Thyroid gland (tissue), 4 donors: ENCODE measurements at places on chromosomes 4 and X. TPM values are rescaled to one million over a fixed set of nuclear protein-coding genes. Genes with fewer than 3 reads are reported as not detected.
A peak's percentile ranks its signal among the peaks of the same experiment; 100 is the strongest.

- H3K27me3 ChIP-seq: no peaks in the 10 kb centered on the region
- no peak overlapping the region for H3K27ac ChIP-seq
- no peak overlapping the region for H3K4me3 ChIP-seq
- no peak for DNase-seq
Observed at GRCh38 chrX:38371641-38372040, 19.2 kb downstream of the OTC start.

GRCh38 chr4:112771-113170 is 11.5 kb upstream of the ZNF718 start:
- peaks cover 4% of the 10 kb centered on the region for H3K4me1 ChIP-seq
- H3K27me3 ChIP-seq: peaks cover 3% of the 10 kb centered on the region
- DNase-seq: no peak

The SSX4B gene
- not detected for total RNA-seq

The SHROOM2 gene
- 6.9 TPM for total RNA-seq

The NR3C2 gene
- 69.9 TPM for total RNA-seq

- no peak overlapping the region for H3K27ac ChIP-seq
- no peak for DNase-seq
- no peaks in the 10 kb centered on the region for H3K27me3 ChIP-seq
- no peak overlapping the region for H3K4me3 ChIP-seq
- no peaks in the 10 kb centered on the region for H3K4me1 ChIP-seq
Observed at GRCh38 chr4:3407171-3407771, 34.5 kb upstream of the HGFAC start.

The POLN gene
- total RNA-seq: 1.5 TPM

GRCh38 chr4:126242679-126243390 is 928.1 kb downstream of the FAT4 start:
- peak; percentile 5 for DNase-seq
- no peaks in the 10 kb centered on the region for H3K4me1 ChIP-seq
- no peak overlapping the region for H3K4me3 ChIP-seq

The SYTL5 gene
- 0.11 TPM for total RNA-seq

The FBXW7 gene
- 105 TPM for total RNA-seq

DNA sequence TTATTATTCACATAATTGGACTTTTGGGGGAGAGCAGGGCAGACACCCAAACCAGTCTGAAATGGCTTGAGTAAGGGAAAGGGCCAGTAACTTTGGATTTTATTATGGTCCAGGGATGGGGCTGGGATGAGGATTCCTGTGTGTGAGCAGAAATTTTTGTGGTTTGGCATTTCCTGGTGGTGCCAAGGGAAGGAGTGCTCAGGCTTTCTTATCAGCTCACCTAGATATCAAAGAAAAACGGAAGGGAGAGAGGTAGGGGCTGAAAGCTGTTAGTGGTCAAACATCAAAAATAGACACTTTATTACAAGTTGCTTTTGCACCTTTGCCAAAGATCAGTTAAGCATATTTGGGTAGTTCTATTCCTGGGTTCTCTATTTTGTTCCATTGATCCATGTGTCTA is 128.5 kb upstream of the DIPK2B start:
- H3K4me1 ChIP-seq: no peaks in the 10 kb centered on the region
- no peak overlapping the region for H3K27ac ChIP-seq
- no peak overlapping the region for H3K4me3 ChIP-seq
- H3K27me3 ChIP-seq: no peaks in the 10 kb centered on the region
- DNase-seq: no peak
- H3K36me3 ChIP-seq: no peaks in the 10 kb centered on the region

- H3K4me1 ChIP-seq: peaks cover 4% of the 10 kb centered on the region
- H3K27ac ChIP-seq: no peak overlapping the region
- no peak overlapping the region for H3K4me3 ChIP-seq
- H3K36me3 ChIP-seq: no peaks in the 10 kb centered on the region
Observed at GRCh38 chr4:98566361-98567008, 91.9 kb downstream of the TSPAN5 start.

The H2AZ1 gene
- 141 TPM for total RNA-seq

The HPSE gene
- total RNA-seq: 1.6 TPM

DNA sequence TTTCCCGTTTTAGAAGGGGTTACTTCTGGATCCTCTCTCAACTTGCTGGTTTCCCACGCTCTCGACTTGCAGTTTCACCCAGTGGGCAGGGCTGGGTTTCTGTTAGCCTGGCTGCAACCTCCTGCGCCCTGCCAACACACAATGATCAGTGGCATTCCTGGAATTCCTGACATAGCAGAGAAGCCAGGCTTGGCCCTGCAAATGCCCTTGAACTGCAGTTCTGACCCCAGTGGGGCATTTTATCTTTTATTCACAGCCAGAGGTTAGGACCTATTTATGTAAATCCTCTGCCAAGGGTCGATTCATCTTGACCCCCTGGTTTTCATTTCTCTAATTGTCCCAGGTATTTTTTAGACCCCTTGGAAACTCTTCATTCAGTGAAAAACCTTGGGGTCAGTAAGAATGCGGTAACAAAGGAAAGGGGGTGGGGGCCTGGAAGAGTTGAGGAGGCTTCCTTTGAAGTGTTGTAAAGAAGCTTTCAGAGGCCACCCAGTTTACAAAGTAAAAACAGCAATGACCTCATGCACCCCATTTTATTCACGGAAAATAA is 217.6 kb downstream of the ZNF674 start:
- no peaks in the 10 kb centered on the region for H3K27me3 ChIP-seq
- H3K36me3 ChIP-seq: no peaks in the 10 kb centered on the region
- H3K4me1 ChIP-seq: peaks cover 27% of the 10 kb centered on the region
- H3K27ac ChIP-seq: peak overlapping the region; percentile 79
- peak; percentile 85 for DNase-seq
- H3K4me3 ChIP-seq: no peak overlapping the region

The ASMT gene
- not detected for total RNA-seq

- H3K4me1 ChIP-seq: no peaks in the 10 kb centered on the region
- no peak for DNase-seq
- H3K36me3 ChIP-seq: no peaks in the 10 kb centered on the region
- no peak overlapping the region for H3K27ac ChIP-seq
Observed at GRCh38 chr4:150368667-150369066, 213.3 kb upstream of the MAB21L2 start.

GRCh38 chrX:49030283-49030682 is 12.9 kb downstream of the TFE3 start:
- H3K36me3 ChIP-seq: peaks cover 27% of the 10 kb centered on the region
- H3K4me3 ChIP-seq: no peak overlapping the region
- H3K27me3 ChIP-seq: no peaks in the 10 kb centered on the region

DNA sequence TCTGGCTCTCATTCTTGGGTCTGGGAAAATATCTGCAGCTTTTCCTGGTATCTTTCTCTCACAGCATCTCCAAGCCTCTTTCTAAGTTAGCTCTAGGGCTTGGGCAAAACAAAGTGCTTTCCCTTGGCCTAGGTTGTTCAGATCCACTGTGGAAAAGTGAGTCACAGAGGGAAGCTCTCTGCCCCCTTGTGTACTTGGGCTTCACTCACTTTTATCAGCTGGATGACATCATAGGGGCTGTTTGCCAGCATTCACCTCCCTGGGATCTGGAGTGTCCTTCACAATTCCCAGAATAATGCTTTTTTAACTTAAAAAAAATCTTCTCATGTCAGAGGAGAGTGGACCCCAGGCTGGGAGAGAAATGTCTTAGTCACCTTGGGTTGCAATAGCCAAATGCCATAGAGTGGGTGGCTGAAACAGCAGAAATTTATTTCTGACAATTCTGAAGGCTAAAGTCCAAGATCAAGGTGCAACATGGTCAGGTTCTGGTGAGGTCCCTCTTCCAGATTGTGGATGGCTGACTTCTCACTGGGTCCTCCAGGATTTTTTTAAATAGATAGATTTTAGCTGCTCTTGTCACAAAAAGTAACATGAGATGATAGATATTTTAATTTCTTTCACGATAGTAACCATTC is 247.8 kb downstream of the SH2D1A start:
- DNase-seq: no peak
- H3K27ac ChIP-seq: no peak overlapping the region
- H3K4me1 ChIP-seq: no peaks in the 10 kb centered on the region

- H3K36me3 ChIP-seq: no peaks in the 10 kb centered on the region
- H3K27me3 ChIP-seq: peaks cover 3% of the 10 kb centered on the region
- no peak for DNase-seq
- H3K27ac ChIP-seq: peak overlapping the region; percentile 83
Observed at GRCh38 chrX:131792356-131792749, 230.7 kb upstream of the STK26 start.

- peak; percentile 53 for DNase-seq
- no peak overlapping the region for H3K27ac ChIP-seq
- no peak overlapping the region for H3K4me3 ChIP-seq
- no peaks in the 10 kb centered on the region for H3K36me3 ChIP-seq
- H3K4me1 ChIP-seq: no peaks in the 10 kb centered on the region
- no peaks in the 10 kb centered on the region for H3K27me3 ChIP-seq
Observed at GRCh38 chr4:74320559-74321118, 12.4 kb downstream of the EPGN start.

GRCh38 chr4:123390846-123391456 is 5.6 kb upstream of the SPRY1 start:
- H3K4me1 ChIP-seq: peaks cover 5% of the 10 kb centered on the region
- DNase-seq: no peak
- no peak overlapping the region for H3K27ac ChIP-seq
- H3K4me3 ChIP-seq: no peak overlapping the region
- H3K27me3 ChIP-seq: no peaks in the 10 kb centered on the region

- no peak for DNase-seq
- no peak overlapping the region for H3K4me3 ChIP-seq
- H3K27ac ChIP-seq: no peak overlapping the region
- H3K27me3 ChIP-seq: no peaks in the 10 kb centered on the region
- H3K36me3 ChIP-seq: peaks cover 22% of the 10 kb centered on the region
Observed at GRCh38 chr4:158863296-158863695, 94.5 kb downstream of the FNIP2 start.

- H3K27ac ChIP-seq: no peak overlapping the region
- no peaks in the 10 kb centered on the region for H3K27me3 ChIP-seq
- no peaks in the 10 kb centered on the region for H3K4me1 ChIP-seq
- no peak overlapping the region for H3K4me3 ChIP-seq
- H3K36me3 ChIP-seq: no peaks in the 10 kb centered on the region
Observed at GRCh38 chrX:20665481-20665880, 398.8 kb upstream of the RPS6KA3 start.

DNA sequence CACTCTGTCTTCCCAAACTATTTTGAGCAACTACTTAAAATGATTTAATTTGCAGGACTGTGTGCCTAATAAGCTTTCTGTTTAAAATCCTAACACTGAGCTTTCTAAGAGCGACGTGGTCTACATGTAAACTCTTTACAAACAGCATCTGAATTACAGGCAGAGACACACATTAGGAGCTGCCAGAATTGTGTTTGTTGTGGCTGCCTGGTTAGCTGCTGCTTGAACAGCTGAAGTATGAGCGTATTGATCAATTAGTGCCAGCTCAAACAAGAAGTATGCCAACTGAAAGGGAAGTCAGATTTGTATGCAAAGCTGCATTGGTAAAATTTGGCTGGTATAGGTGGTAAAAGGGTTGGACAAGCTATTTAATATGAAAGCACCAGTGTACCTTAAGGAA is 384.4 kb downstream of the PCDH7 start:
- no peak overlapping the region for H3K4me3 ChIP-seq
- H3K4me1 ChIP-seq: no peaks in the 10 kb centered on the region
- no peak overlapping the region for H3K27ac ChIP-seq
- H3K27me3 ChIP-seq: no peaks in the 10 kb centered on the region
- H3K36me3 ChIP-seq: no peaks in the 10 kb centered on the region
- no peak for DNase-seq

The KLKB1 gene
- 2.3 TPM for total RNA-seq

The FMR1NB gene
- 0.67 TPM for total RNA-seq

The STK26 gene
- 7.5 TPM for total RNA-seq

DNA sequence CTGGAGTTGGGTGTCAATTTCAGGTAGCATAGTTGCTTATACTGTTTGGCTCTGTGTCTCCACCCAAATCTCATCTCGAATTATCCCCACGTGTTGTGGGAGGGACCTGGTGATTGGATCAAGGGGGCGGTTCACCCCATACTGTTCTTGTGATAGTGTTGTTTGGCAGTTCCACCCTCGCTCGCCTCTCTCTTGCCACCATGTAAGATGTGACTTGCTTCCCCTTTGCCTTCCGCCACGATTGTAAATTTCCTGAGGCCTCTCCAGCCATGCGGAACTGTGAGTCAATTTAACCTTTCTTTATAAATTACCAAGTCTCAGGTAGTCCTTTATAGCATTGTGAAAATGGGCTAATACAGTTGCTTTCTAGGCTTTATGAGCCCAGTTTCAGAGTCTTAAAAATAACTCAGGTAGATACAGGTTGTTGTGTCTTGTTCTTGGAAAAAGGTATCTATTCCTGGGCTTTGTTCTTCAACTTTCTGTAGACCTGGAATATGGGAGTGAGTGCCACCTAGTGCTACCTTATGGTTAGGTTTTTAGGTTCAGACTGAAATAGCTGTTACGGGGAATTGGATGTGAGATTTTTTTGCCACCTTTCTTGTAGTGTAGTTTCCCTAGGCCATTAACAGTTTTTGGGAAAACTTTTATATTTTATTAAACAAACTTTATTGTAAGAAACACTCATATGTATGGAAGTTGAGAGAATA is 15.6 kb downstream of the PGK1 start:
- no peak overlapping the region for H3K27ac ChIP-seq
- no peaks in the 10 kb centered on the region for H3K4me1 ChIP-seq
- peaks cover 48% of the 10 kb centered on the region for H3K36me3 ChIP-seq
- no peak overlapping the region for H3K4me3 ChIP-seq

GRCh38 chrX:70960730-70961129 is 29.8 kb upstream of the SLC7A3 start:
- H3K36me3 ChIP-seq: no peaks in the 10 kb centered on the region

GRCh38 chr4:8050555-8051206 is 107.9 kb downstream of the ABLIM2 start:
- no peaks in the 10 kb centered on the region for H3K27me3 ChIP-seq
- peak; percentile 93 for DNase-seq
- no peaks in the 10 kb centered on the region for H3K36me3 ChIP-seq
- no peak overlapping the region for H3K4me3 ChIP-seq

DNA sequence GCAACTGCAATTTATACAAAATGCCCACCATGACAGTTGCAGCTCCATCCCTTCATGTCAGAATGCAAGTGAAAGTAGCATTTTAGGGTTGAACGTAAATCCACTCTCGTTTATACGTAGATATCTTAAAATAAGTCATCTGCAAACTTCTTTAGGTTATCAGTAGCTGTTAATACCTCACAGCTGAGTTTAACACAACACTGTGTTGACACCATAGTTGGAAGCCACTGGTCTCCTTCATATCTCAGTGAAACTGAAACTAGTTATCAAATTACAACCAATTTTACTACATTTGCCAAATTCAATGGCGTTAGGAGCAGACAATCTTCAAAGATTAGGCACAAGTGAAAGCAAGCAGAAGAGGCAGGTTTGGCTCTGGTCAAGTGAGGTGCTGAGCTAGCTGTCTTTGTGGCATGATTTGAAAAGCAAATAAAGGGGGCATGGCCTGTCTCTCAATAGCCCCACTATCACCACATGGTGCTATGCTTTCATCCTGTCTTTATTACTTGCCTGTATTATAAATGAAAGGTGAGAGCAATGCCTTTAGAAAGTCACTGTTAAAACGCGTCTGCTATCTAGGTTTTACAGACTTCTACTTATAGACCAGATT is 12.3 kb downstream of the PPP3CA start:
- H3K4me3 ChIP-seq: no peak overlapping the region
- no peak for DNase-seq
- peaks cover 8% of the 10 kb centered on the region for H3K4me1 ChIP-seq
- no peak overlapping the region for H3K27ac ChIP-seq
- H3K36me3 ChIP-seq: no peaks in the 10 kb centered on the region

GRCh38 chrX:116749943-116750342 is 287.2 kb upstream of the CT83 start:
- no peaks in the 10 kb centered on the region for H3K36me3 ChIP-seq
- H3K4me1 ChIP-seq: no peaks in the 10 kb centered on the region
- no peaks in the 10 kb centered on the region for H3K27me3 ChIP-seq
- H3K27ac ChIP-seq: no peak overlapping the region
- H3K4me3 ChIP-seq: no peak overlapping the region
- DNase-seq: no peak
